ENCODE measurements at places on chromosomes 2 and 18.

DNA sequence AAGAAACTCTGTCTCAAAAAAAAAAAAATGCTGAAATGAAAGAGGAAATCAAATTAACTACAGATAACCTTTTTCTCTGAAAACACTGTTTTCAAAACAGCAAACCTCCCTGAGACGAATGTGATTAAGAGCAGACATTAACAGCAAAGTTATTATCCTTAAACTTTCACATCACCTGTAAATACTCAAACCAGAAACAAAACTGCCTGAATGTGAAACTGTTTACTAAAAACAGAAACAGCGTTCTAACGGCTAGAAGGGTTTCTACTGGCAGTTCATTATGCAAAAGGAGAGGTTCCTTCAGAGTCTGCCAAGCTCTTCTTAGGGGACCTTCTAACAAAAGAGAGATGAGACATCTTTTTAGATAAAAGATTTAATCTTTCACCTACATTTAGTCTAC, 45.9 kb downstream of the PNO1 start:
- DNase-seq, result no peak

DNA sequence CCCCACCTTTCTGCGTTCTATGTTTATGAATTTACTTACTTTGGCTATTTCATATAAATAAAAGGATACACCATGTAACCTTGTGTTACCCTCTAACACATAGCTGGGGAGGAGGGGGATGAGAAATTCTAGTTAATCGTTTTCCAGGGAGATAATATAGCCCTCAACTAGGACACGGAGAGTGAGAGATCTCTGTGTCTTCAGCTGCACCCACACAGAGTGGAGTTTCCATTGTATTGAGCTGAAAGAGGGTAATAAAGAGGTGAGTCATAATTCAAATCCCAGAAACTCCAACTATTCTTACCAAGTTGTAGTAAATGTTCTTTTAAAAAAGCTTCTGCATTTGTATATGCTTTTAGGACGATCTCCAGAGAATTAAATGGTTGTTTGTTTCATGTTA, 110.1 kb upstream of the SULT1C3 start:
- DNase-seq, result no peak

- DNase-seq, result no peak
Observed at GRCh38 chr18:26439537-26439936, 108.8 kb downstream of the KCTD1 start.

DNA sequence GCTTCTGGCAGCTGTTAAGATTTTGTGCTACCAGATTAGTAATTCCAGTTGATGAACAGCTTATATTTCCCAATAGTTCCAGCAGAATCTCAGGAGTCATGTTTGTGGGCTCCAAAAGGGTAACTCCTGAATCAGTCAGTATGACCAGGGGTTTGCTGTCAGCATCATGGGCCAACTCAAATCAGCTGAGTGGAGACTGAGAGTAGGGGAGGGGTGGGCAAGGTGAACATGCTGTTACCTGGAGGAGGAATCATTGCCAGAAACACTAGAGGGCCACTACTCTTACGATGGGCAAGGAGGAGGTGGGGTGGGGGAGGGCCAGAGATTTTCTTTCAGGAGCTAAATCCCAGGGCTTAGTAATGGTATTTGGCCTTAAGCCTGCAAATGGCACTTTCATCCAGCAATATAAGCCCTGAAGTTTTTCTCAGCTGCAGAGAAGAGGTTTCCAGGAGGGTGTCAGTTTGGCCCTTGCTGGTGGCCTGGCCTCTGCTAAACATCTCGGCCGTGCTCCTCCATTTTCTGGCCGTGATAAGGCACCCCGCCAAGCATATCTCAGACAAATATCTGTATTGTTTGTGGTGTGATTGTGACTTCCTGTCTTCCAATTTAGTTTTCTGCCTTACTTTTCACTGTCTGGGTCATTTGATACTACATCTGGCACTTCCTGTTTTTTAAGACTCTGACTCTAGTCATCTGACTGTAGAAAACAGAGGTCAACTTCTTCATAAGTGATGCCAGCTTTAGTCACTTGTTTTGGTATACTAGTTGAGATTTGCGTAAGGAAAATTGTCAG, 120.5 kb upstream of the CXCR4 start:
- no peak for DNase-seq

GRCh38 chr2:23312996-23313606, 71.9 kb upstream of the KLHL29 start:
- DNase-seq, result peak; percentile 62

DNA sequence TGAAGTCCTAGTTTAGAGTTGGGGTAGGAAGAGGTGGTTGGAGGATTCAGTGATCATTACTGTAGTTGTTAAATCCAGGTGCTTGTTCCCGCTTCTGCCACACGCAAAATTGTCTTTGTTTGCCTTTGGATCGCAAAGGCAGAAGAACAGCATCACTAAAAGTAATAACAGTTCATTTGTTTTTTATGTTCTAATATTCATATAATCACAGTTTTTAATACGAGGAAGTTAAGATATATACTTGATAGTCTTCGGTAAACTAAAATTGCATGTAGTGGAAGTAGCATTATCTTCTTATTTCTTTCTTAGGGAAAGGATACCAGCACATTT, 365 bp downstream of the NDUFB3 start:
- no peak for DNase-seq

- DNase-seq, result peak; percentile 82
Observed at GRCh38 chr2:162297925-162298552, 20.4 kb downstream of the IFIH1 start.

DNA sequence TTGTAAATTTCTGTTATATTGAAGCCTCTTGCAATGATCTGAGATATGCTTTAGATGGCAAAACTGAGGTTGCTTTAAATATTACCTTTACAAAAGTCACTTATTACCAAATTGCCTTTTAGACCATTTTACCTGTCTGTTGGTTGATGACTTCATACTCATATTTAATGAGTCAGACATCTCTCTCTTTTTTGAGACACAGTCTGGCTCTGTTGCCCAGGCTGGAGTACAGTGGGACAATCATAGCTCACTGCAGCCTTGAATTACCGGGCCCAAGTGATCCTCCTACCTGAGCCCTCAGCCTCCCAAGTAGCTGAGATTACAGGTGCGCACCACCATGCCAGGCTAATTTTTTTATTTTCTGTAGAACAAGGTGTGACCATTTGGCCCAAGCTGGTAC, 11.5 kb upstream of the PPP4R3B start:
- DNase-seq, result no peak

DNA sequence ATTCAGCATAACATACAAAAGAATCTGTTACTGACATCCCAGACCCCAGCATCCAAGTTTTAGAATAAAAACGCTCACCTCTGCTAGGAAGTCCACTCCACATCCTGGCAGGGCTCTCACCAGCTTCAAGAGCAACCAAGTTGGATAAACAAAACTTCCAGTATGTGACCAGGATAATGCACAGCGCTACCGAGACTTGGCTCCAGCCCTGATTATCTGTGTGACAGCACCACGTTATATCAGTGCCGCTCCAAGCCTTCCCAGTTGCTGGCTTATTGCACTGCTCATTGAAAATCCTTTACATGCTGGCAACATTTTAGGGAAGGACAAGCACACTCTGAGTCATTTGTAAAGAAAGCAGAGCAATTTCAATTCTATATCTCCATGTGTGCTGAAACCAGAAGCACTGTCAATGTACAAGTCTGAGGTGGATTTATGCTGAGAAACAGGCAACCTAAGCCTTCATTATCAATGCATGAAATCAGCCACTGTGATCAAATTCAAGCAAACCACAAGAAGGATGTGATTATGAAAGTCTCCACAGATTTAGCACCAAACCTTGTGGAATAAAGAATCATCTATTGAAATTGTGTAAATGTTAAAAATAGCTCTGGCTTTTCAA, 115.7 kb downstream of the ZNF385B start:
- no peak for DNase-seq

DNA sequence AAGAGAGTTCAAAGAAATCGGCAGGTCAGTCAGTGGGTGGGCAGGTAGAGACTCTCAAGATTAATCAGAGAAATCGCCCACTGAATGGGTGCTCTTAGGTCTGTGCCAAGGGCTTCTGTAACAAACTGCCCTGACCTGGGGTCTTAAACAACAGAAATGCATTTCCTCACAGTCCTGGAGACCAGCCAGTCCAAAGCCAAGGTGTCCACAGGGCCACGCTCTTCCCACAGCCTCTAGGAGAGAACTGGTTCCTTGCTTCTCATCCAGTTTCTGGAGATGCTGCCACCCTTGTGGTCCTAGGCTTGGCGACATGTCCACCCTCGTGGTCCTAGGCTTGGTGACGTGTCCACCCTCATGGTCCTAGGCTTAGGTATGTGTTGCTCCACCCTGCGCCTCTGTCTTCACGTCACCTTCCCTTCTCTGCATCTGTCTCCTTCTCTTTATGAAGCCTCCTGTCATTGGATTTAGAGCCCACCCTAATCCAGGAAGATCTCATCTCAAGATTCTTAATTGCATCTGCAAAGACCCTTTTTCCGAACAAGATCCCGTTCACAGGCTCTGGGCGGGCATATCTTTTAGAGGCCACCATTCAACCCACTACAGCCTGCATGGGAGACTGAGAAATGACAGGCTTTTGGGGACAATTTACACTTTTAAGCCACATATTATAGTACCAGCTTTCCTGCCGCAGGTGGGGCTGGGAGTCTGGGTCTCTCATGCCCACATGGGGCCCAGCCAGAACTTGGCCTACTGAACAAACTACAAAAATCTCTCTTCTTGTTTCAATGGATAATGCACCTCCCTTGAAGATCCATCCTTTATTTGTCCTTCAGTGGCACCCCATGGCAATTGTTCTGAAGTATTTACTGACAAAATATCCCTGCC, 161.3 kb downstream of the ASB1 start:
- DNase-seq, result peak; percentile 50

GRCh38 chr2:230184727-230185578, 34.8 kb downstream of the SP110 start:
- DNase-seq, result no peak

DNA sequence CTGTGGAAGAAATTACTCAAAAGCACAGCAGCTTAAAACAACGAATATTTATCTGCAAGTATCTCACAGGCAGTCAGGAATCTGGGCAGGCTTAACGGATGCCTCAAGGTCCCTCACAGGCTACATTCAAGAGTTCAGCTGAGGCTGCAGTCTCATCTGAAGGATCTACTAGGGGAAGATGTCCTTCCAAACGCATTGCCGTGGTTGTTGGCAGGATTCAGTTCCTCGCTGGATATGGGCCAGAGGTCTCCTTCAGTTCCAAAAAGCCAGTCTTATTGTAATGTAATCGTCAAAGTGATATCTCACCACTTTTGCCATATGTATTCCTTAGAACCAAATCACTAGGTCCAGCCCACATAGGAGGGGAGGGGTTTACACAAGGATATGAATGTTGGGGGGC, 98.2 kb upstream of the EPAS1 start:
- no peak for DNase-seq

- no peak for DNase-seq
Observed at GRCh38 chr18:62106271-62106670, 80.6 kb downstream of the PIGN start.

GRCh38 chr2:59884166-59884565, 669.3 kb downstream of the BCL11A start:
- DNase-seq, result no peak

- DNase-seq, result no peak
Observed at GRCh38 chr2:43897492-43897891, 58.7 kb downstream of the ABCG8 start.

GRCh38 chr2:637406-637776, 39.8 kb downstream of the TMEM18 start:
- DNase-seq, result no peak

- no peak for DNase-seq
Observed at GRCh38 chr2:23603581-23603980, 218.6 kb downstream of the KLHL29 start.

DNA sequence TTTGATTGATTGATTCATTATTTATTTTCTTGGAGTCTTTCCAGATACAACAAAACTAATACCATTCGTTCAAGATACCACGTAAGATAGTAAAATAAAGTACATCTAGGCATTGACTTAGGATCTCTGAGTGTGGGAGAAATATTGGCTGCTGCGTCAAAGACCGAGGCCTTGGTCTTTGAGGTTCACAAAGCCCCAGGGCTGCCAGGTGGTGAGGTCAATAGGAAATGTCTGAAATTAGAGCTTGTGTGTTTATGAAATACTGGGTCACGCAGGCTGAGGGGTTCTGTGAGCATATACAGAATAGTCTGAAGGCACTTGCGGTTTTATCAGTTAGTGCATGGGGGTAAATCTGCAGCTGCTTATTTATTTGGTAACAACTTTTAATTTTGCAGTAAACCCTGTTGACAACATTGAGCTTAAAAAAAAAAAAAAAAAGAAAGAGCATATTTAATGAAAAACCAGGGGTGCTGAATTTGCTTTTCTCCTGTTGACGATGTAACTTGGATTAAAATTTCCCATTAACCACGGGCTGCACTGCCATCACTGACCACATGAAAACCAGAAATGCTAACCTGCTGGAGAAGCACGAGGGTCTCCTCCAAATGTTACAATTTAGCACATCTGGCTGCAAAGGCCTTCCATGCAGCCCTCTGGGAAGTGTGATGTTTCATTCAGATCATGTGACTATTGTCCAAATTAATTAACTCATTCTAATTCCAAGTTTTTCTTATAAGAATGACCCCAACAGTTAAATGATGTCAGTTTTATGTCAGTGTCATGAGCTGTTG, 27.1 kb upstream of the SERPINB12 start:
- no peak for DNase-seq

DNA sequence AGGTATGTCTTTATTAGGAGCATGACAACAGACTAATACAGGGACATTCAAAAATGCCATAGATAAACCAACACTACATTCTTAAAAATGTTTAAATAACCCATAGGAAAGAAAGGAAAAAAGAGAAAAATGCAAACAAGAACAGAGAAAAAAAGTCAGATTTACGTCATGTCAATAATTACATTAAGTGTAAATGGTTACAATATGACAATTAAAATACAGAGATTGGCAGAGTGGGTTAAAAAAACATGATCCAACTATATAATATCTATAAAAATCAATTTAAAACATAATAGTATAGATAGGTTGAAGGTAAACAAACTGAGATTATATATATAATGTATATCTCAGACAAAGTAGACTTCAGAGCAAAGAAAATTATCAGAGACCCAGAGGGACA, 255.8 kb downstream of the ANAPC1 start:
- DNase-seq, result no peak

GRCh38 chr18:72991379-72991778, 123.6 kb upstream of the NETO1 start:
- DNase-seq, result no peak
